Pulmonary artery endothelial cell (primary cell): ENCODE measurements at places on chromosomes 12 and 14. TPM values are rescaled to one million over a fixed set of nuclear protein-coding genes. Genes with fewer than 3 reads are reported as not detected.

LRFN5 gene
- total RNA-seq = 0.14 TPM in 1 of 2 replicates, not detected in the other

ARHGEF25 gene
- total RNA-seq = 5.3 and 5.7 TPM in 2 replicates

ERG28 gene
- total RNA-seq = 5.9 and 6.7 TPM in 2 replicates

ANHX gene
- total RNA-seq = not detected in 2 replicates

TCL1B gene
- not detected in 2 replicates for total RNA-seq

TMEM63C gene
- total RNA-seq = not detected in 2 replicates

PZP gene
- total RNA-seq = 0.14 and 0.40 TPM in 2 replicates

INHBE gene
- not detected in 2 replicates for total RNA-seq

HOXC9 gene
- total RNA-seq = not detected in 2 replicates
